ENCODE measurements at places on chromosomes 1 and 21. TPM values are rescaled to one million over a fixed set of nuclear protein-coding genes. Genes with fewer than 3 reads are reported as not detected.

ST6GALNAC3 gene
- 10.5 TPM for total RNA-seq

FMO5 gene
- total RNA-seq = 100 TPM

DMAP1 gene
- total RNA-seq = 44.4 TPM

KRTAP19-3 gene
- total RNA-seq = not detected

CFAP141 gene
- not detected for total RNA-seq

SYNC gene
- total RNA-seq = 20.3 TPM

GREM2 gene
- 2.5 TPM for total RNA-seq

RHCE gene
- total RNA-seq = not detected

DCDC2B gene
- not detected for total RNA-seq

KIF14 gene
- 0.67 TPM for total RNA-seq

CELA2B gene
- total RNA-seq = not detected

TMEM79 gene
- total RNA-seq = 3.9 TPM

NR1I3 gene
- total RNA-seq = 0.53 TPM

MATN1 gene
- total RNA-seq = not detected

NBPF4 gene
- total RNA-seq = not detected

SIPA1L2 gene
- total RNA-seq = 76.5 TPM

FTCD gene
- 0.22 TPM for total RNA-seq

DNAJC28 gene
- 4.0 TPM for total RNA-seq

DNALI1 gene
- 4.5 TPM for total RNA-seq

MLLT11 gene
- total RNA-seq = 0.81 TPM

All from left colon (tissue), 2 donors.